Activated CD8-positive, alpha-beta T cell treated with anti-CD3 and anti-CD28 coated beads, Interleukin-2, amount 10 ng/mL, durations not matched to agents 7 days and 5 days (primary cell): ENCODE measurements at places on chromosomes 5 and 9. TPM values are rescaled to one million over a fixed set of nuclear protein-coding genes. Genes with fewer than 3 reads are reported as not detected.

DNA sequence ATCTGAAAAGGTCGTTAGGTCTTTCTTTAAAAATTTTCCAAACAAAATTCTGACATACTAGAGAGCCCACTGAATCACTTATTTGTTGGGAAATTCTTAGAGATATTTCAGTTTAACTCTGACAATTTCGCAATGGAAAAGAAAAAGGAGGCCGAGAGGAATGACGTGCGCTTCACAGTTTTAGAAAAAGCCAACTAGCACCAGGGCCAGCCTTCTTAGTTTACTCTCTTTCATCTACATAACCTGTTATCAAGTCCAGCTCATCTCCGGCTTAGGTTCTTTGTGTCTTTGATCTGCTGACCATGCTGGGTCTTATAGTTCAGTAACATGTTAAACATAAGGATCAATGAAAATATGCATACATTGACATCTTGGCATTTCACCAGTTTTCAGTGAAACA is 201.7 kb upstream of the TAS2R1 start:
- DNase-seq = no peak

DNA sequence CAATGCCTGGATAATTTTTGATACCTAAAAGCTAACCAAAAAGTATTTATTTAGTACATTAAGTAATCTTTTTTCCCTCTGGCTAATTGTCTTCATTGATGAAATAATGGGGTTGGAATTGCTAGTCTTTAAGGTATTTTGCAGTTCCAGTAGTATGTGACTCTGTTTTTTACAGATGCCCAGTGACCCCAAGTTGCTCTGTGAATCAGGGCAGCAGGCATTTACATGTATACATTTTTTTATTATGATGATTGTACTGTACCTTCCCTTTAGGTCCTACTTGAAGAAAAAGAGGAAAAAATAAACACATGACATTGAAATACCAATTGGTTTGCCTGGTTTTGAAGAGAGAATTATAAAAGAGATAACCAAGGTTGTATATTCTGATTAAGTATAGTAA is 385.5 kb downstream of the ADGRV1 start:
- DNase-seq = no peak

DNA sequence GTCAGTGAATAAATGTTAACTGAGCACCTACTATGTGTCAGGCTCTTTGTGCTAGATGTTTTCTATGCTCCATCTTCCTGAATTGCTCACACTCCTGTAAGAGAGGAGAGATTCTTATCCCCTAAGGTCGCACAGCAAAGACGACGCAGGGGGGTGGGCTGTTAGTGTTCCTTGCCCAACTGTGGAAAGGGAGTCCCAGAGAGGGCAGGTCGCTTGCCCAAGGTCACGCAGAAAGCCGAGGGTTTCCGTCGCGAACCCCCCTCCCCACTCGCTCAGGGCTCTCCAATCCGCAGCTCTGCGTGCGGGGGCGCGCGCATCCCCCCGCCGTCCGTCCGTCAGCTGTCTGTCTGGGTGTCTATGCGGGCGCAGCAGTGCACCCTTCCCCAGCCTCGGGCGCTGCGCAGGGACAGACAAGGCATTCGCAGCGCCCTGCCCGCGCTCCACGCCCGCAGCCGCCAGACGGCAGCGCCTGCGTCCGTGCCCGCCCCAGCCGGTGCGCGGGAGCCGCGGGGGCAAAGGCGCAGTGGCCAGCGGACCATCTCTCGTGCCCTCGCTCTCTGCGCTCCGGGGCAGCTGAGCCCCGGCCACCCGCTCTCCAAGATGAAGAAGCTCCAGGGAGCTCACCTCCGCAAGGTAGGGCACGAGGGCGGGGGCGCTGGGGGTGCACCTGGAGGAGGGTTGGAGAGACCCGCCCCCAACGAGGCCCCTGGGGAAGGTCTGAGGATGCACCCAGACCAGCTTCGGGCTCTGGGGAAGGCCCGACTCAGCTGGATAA is at the start of gene SLC6A7:
SLC6A7 (plus strand) TSS at position 335 of the 775 bp plus-strand sequence; CDS start at position 601, 266 bp downstream.
- no peak for DNase-seq

DNA sequence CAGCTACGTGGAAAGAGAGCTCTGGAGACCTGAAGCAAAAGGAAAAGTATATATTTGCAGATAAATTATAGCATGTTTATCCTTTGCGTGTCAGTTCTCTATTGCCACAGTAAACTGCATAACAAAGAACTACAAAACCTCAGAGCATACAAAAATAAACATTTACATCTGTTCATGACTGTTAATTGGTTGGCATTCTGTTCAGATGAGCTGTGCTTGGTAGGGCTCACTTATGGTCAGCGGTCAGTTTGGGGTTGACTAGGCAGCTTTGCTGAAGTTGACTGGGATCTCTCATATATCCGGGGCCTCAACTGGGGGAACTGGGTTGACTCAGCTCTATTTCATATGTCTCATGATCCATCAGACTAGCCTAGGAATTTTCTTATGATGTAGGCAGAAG is 257.7 kb downstream of the TLE1 start:
- no peak for DNase-seq

- DNase-seq = no peak
Measured at GRCh38 chr9:109799792-109800191, 19.8 kb downstream of the PALM2AKAP2 start.

DNA sequence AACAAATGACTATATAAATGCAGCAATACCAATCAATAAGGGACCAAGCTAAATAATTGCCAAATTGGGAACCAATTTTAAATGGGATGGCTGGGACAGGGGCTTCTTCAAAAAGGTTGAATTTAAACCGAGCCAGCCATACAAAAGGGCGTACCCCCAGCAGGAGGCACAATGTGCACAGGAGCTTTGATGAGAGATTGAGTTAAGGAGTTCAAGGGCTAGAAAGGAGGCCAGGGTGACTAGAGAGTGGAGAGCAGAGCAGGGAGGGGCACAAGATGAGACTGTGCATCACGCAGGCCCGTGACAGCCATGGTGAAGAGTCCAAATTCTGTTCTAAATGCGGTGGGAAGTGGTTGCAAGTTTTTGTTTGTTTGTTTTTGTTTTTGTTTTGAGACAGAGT is 23.3 kb upstream of the PDCD1LG2 start:
- no peak for DNase-seq

DNA sequence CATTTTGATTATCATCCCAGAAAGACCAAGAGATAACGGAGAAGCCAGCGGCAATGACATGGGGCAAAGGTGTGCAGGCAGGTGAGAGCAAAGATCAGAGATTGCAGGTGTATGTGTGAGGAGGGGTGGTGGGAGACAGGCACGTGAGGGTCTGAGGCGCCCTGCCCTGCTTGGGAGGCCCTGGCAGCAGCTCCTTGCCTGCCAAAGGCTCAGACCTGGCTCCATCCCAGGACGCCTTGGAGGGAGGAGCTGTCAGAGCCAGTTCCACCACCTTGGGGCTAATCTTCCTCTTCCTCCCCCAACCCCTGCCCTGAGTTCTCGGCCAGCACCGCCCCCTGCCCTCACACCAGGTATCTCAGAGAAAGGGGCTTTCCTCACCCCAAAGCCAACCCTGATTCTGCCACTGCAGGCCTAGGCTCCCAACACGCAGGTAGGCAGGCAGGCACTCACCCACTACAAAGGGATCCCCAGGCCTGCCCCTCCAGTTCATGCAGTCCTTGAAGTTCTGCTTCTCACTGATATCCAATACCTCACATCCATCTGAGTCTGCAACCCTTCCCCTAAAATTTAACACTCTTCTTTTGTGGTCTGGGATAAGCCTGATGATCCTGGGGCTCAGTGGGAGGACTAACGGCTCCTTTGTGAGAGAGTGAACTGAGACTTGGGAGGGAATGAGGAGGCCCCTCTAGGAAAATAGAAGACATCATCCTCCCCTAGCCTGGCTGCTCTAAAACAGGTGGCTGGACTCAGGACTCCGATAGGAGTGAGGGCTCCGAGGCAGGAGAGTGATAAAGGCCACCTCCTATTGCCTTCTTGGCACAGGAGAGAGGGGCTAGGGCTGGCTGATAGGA is 1.8 kb downstream of the AQP3 start:
- no peak for DNase-seq

- no peak for DNase-seq
Measured at GRCh38 chr5:34501016-34501415, 155.1 kb upstream of the RAI14 start.

- DNase-seq = no peak
Measured at GRCh38 chr9:124361128-124361527, 54.1 kb downstream of the PSMB7 start.

DNA sequence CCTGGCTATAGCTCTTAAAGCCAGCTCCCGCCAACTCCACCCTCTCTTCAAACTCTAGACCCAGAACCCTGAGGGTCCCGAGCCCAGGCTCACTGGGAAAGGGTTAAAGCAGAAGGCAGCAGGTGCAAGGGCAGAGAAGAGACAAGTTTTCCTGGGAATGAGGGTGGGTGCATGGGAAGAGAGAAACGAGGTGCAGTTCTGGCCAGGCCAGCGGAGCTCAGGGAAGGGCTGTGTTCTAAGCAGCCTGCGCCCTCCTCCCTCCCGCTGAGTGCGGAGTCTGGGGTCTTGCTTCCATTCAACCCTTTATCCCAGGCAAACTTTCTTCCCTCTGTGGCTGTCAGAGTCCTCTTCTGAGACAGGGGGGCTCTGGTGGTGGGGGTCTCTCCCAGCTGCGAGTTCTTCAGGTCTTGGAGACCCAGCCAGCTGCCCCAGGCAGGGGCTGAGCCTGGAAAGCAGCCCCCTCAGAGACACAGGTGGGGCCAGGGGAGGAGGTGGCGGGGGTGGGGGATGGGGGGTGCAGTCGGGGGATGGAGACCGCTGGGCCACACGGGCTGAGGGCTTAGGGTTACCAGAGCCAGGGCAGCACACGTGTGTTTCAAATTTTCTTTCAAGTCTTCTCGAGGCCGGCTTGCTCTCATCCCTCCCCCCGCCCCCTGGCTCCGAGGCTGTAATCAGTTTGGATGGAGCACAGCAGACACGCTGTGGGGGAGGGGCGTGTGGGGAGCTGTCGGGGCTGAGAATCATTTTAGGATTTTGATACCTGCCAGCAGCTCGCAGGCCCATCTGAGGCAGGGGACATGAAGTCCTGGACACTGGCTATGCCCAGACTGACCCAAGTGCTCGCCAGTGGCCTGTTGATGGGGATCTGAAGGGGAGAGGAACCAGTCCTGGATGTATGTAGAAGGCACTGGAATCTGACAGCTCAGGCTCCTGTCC is 169.6 kb upstream of the SMIM23 start:
- no peak for DNase-seq

GRCh38 chr5:17336054-17336453 is 118.6 kb downstream of the BASP1 start:
- no peak for DNase-seq

DNA sequence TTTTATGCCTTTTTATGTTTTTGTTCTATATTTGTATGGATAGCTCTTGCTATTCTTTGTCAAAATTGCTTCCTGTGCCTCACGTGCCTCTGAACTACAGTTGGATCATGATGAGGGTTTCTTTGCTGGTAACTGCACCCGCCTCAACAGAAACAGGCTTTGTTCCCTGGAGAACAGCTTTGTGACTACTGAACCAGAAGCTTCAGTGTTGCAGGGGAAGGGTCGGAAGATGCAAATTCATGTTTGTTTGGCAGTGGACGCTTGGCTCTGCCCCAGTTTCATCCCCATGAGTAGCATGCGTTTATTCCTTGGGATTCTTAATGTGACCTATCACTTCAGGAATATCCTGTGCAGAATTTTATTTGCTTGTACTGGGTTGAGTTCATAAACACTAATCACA is 959.1 kb upstream of the WWC1 start:
- no peak for DNase-seq

- DNase-seq = no peak
Measured at GRCh38 chr5:173479711-173480110, 136.7 kb downstream of the BOD1 start.

DNA sequence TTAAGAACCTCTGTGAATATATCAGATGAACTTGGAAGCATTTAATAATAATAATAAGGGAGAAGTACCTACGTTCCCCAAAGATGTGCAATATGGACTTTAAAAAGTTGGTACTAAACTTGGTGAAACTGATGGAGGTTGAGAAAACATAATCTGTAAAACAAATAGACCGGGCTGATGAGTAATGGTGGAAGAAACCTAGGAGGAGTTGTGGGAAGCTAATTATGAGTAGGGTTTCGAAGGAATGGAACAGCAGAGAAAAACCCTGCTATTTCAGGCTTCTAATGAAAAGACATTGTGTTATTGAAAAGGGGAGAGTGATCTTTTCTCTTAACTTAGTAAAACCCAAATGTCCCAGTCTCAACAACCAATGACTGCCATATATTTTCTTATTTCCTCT is 229.3 kb downstream of the PCSK1 start:
- DNase-seq = no peak

GRCh38 chr5:112758676-112759075 is 21.0 kb downstream of the APC start:
- DNase-seq = no peak

DNA sequence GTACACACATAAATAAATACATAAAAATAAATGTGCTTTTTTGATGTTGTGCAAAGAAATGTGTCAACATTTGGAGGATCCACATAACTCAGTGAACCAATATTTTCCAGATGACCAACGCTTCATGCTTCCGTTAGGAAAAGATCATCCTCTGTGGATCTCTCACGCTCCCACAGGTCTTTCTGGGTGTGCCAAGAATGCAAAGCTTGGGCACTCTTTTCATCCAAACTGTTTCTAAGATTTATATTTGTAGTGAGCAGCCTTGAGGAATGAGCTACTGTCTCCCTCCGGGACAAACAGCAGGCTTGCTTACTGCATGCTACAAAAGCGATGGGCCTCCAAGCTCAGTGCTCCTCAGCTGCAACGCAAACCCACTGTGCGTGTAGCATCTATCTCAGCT is 46.2 kb upstream of the RUFY1 start:
- no peak for DNase-seq

DNA sequence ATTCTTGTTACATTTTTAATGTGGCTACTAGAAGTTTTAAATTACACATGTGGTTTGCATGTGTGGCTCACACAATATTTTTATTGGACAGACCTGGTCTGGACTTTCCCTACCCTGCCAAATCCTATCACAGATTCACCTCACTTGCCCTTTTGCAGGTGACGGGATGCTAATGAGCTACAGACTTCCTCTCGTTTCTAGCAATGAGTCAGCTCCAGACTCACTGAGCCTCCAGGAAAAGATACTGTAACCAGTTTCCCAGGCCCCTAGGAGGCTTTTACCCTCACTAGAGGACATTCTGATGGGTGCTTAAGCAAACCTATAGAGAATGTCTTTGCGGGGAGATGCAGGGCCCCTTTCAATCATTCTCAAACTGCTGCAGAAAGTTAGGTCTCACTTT is 135.4 kb downstream of the WDR41 start:
- DNase-seq = no peak

GRCh38 chr5:170470808-170471404 is 32.9 kb upstream of the KCNIP1 start:
- no peak for DNase-seq

DNA sequence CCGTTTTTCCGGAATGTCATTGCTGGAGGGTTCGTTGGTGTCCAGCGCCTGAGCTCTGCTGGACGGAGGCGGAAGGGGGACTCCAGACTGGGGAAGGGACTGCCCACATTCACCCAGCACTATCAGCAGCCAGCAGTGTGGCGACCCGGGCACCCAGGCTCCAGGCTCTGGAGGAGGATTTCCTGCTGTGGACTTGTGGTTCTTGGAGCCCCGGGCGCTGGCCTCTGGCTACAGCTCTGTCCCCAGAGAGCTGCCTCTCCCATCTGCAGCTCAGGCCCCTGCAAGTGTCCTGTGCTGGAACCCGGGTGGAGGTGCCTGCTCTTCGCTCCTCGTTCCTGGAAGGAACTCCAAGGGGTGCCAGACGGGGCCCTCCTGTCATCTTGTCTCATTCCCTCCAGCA is 152.6 kb downstream of the RGS3 start:
- DNase-seq = no peak

WDR31 gene
- 0.47 TPM for total RNA-seq

CYLC2 gene
- total RNA-seq = not detected

GFPT2 gene
- total RNA-seq = not detected

SNX18 gene
- total RNA-seq = 17.1 TPM

MAMDC2 gene
- not detected for total RNA-seq
